ENCODE measurements at places on chromosomes 3 and 15.

GRCh38 chr3:102483556-102483955, 48.7 kb downstream of the ZPLD1 start:
- no peak for DNase-seq

DNA sequence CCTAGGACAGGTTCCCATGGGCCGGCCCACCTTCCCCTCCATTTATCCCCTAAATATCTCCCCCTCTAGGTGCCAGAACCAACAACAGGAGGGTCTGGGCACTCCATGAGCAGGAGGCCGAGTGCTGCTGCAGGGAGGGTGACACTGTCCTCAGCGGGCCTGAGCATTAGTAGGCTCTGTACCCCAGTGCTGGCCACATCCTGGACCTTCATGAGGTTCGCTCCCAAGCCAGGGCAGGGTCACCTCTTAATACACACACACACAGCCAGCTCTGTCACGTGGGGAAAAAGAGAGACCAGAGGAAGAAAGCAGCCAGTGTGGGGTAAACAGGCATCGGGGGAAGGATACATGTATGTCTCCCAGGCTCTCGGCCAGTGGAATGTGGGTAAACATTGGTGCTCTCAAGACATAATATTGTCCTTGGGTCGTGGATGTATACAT, 27.9 kb upstream of the SEMA3F start:
- DNase-seq = no peak

GRCh38 chr3:158789592-158789991, 12.3 kb upstream of the MFSD1 start:
- no peak for DNase-seq

GRCh38 chr3:100081986-100082692, 32.2 kb downstream of the FILIP1L start:
- DNase-seq = no peak

DNA sequence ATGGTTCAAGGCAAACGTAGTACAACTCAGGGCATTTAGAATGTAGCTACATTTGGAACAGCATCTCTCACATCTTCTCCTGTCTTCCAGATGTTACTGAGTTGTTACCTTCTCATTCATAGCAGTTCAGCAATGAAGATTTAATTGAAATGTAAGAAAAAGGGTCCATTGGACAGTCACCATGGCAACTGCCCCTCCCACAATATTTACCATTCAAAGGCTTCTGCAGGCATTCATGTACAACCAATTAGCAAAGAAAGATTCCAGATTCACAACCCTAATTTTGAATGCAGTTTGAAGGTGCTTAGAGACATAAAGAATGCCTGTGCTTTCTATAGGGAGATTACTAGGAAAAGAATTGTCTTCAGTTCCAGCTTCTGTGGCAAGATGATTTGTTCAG, 22.2 kb downstream of the SCN11A start:
- no peak for DNase-seq
